RWPE1 (cell line): ENCODE measurements at places on chromosomes 12 and 14.

DNA sequence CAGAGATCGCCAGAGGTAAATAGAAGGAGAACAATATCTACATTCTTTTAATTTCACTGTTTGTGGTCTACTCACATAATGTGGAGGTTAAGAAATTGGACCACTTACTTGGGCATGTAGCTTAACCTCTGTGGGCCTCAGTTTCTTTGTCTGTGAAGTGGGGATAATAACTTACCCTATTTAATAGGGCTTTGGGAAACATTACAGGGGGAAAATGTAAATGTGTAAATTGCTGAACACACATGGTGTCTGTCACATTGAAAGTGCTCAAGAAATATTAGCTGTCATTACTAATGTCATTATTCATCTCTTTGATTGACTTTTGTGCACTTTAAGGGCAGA is 140.5 kb downstream of the SLC8A3 start:
- no peak for DNase-seq

GRCh38 chr12:131827961-131828534 is at the start of gene MMP17:
Gene MMP17, plus strand, starts transcription at chr12:131828393. Its CDS starts 102 bp downstream, at chr12:131828495.
- DNase-seq: no peak

DNA sequence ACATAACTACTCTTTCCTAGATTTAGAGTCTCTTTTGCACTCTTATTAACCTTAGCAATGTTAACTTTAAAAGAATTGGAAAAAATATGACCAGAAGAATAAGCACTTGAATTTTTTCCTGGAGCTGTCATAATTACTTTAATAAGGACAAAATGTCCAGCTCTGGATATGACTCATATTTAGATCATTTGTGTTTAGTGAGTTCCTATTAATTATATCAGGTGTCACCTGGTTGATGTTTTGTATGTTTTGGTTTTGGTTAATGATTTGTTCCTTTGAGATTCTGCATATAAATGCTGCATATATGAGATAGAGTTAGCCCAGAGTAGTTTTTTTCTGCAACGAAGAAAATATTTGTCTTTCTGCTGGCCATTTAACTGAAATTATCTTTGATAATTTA is 5.1 kb downstream of the CLECL1 start:
- no peak for DNase-seq

DNA sequence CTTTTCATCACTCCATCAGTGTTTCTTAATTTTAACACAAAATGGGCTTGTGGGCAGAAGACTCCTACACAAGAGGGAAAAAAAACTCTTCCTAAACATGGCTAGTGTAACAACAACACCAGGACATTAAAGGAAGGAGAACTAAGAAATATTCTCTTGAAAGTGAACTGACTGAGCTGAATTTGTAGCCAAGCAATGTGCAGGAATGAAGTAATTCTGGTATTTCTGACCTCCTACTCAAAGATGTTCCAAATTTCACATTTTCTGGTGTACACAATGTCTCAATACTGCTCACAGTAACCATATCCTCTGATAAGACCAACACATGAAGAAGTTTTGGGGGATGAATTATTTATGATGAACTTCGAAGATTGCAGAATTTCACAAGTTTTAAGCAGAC is 357.3 kb downstream of the DUSP6 start:
- no peak for DNase-seq

- DNase-seq: no peak
These were observed 325.2 kb upstream of the RGS6 start for GRCh38 chr14:71607056-71607455.

DNA sequence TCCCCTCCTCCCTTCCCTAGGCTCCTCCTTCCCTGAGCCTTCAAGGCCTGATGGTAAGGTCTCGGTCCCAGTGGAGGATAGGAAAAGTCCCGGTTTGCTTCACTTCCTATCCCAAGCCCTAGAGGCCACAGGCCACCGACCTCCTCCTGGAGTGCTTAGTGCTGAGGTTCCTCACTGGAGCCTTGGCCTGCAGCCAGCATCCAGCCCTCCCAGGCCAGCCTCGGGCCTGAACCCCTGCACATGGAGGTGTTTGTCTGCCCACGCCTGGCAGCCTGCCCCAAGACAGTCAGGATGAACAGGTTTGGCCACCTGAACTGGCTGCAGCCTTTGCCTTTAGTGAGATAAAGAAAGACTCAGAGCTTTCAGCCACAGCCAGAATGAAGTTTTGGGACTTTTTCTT is 15.8 kb upstream of the KRT7 start:
- peak; percentile 72 for DNase-seq

DNA sequence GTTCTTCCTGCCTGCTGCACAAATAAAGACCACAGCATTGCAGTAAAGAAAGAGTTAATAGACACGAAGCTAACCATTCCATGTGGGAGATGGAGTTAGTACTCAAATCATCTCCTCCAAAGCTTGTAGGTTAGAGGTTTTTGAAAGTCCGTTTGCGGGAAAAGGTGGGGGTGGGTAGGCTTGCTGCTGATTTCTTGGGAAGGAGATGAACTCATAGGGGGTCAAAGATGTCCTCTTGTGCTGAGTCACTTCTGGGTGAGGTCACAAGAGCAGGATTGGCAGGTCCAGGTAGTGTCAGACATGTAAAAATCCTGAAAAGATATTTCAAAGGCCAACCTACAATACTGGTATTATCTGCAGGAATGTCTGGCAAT is 66.4 kb downstream of the PTHLH start:
- no peak for DNase-seq

DNA sequence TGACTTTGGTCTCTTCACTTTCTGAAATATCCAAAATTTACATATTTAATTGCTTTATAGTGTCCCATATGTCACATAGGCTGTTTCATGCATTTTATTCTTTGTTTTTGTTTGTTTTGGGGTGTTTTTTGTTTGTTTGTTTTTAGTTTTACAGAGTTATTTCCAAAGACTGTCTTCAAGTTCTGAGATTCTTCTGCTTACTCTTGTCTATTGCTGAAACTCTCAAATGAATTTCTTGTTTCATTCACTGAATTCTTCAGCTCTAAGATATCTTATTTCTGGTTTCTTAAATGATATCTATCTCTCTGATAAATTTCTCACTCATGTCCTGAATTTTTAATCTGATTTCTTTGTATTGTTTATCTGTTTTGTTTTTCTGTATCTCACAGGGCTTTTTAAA is 412.0 kb upstream of the ATP2B1 start:
- no peak for DNase-seq

- DNase-seq: no peak
These were observed 83.0 kb downstream of the SLC25A21 start for GRCh38 chr14:37089410-37089809.

DNA sequence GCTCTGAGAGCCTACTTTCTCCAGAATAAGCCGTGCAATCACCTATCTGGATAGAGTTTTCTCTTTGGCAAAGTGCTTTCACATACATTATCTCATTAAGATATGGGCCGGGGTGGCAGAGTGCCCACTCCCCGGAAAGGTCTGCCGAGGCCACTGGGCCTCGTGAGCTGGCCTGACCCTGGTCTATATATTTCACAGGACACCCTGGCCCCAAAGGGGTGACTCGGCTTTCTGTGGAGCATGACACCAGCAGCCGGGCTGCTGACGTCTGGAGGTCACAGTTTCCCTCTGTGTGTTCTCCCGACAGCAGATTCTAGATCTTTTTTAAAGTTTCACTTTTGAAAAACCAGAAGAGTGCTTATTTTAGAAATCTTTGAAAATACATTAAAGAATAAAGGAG is 27.9 kb upstream of the ATP2A2 start:
- DNase-seq: no peak

DNA sequence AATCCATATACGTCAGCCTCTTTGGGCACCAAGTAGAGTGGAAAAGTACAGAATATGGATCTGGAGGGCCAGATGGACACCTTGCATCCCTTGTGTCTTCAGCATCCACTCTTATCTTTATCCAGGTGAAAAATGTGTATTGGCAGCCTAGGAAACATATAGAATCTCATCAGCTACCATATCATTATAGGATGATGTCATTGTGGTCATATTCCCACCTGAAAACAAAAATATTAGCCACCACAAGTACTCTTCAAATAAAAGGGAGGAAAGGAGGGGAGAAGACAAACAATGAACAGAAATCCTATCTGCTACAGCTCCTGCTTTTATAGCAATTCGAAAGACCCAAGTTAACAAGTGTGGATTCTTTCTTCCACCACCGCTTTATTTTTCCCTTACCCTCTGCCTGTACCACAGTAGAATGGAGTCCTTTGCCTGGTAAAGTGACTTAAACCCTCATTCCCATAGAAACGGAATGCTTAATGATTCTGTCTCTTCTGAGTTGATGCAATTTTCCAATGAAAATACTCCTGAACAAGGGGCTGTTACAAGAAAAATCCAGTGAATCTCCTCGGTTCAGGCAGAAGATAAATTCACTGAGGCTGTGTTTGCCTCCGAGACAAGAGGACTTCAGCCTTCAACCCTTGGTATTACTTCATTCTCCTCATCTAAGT is 13.8 kb upstream of the IL26 start:
- no peak for DNase-seq

DNA sequence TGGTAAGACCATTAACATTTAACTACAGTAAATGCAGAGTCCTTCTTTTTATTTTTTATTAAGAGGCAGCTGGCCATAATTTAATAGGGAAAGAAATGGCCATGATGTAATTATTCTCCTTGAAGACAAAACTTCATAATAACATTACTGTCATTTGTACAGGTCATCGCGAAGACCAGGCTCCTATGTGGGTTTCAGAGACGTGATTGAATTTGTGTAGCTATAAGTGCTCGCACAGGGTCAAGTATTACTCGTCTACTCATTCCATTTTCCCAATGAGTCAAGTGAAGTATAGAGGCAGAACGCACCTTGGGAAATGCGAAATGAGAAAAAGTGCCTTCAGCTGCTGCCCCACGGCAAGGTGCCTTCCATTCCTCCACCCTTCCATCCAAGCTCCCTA is 40.4 kb downstream of the EGLN3 start:
- DNase-seq: no peak

DNA sequence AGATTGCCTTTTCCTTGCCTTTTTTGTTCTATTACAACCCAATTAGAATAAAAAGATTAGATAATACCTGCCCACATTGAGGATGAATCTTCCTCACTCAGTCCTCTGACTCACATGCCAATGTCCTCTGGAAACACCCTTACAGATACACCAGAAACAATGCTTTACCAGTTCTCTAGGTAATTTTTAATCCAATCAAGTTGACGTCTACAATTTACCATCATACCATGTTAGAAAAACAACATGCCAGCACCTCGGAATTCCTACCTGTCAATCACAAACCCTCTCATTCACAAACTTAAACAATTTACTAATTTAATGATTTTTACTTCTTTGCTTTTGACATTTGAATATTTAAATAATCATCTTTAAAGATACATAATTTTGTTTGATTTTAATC is 953.8 kb downstream of the TRHDE start:
- DNase-seq: no peak

- no peak for DNase-seq
These were observed 1.9 kb downstream of the CACNA2D4 start for GRCh38 chr12:1916371-1917171.

DNA sequence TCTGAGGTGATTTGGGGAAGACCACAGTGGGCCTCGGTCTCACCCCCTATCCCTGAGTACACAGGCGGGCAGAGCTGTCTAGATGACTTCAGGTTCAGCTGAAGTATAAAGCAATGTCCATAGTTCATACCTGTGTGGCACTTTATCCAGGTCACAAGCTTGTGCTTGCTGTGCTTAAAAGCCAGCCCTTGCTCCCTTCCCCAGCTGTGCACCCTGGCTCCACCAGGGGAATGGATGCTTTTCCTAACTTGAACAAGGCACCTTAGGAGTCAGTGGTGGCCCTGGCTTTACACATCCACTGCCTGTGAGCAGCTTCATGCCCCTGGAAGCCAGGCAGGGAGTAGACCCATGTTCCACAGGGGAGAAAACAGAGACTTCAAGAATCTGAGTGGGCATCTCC is 5.5 kb downstream of the CARMIL3 start:
- no peak for DNase-seq

DNA sequence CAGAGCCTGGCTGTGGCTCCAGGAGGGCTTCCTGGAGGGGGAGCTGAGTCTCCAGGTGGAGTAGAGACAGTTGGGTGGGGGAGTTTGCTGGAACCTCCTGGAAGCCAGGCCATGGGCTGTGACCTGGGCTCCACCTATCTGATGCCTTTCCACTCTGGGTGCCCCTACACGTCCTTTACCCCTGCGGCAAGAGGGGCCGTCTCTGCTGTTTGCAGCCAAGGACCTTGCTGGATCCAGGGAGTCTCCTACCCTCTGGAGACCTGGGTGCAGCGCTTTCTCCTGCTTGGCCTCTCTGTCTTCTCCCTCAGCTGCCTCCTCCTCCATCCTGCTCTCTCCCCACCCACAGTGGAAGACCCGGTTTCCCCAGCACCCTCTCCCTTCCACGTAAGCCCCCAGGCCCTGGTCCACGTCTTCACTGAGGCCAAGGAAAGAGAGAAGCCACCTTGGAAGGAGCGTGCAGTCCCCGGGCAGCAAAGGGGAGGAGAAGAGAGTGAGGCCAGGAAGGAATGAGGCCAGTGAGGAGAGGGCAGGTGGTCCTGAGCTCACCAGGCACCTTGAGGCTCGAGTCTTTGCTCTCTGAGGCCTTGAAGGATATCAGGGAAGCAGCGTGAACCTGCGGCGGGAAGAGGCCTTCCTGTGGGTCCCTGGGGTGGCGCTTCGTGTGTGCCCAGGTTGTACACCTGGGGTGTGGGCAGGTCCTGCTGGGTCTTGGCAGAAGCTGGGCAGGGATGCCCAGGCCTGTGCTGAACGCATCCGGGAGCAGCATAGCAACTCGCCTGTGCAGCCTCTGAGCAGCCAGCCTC is 294.3 kb upstream of the RTL1 start:
- no peak for DNase-seq

DNA sequence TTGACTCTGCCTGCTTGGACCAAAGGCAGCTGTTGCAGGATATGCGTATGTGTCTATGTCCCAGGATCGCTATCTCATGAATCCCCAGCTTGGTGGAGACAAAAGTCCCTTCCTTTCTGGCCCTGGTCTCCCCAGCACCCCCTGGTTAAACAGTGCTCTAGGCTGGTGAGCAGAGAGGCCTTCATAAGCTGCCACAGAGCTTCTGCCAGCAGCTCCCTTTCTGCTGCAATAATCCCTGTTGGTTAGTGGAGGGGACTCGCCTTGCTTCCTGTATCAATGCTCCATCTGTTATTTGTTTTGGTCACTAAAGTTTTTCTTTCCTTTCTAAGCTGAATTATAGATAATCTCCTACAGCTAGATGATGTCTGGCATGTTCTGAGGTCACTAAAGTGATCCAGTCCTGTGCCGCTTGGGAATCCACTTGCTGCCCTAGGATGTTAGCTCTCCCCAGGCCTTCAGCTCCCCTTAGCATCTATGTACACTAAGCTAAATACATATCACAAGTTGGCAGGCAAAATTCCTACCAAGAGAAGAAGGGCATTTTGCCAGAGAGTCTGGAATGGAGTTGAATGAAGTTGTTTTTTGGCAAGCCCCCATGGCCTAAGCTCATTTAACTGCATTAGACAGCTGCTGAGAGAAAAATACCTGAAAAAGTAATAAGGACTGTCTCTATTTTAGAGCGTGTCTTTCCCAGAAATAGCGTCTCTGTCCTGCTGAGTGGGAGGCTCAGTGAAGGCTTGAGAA is 47.8 kb downstream of the RDH12 start:
- DNase-seq: no peak

- no peak for DNase-seq
These were observed 113.7 kb upstream of the MYF6 start for GRCh38 chr12:80593766-80594165.

- peak; percentile 56 for DNase-seq
These were observed 91.2 kb downstream of the RGS6 start for GRCh38 chr14:72023128-72024042.
